ENCODE measurements at places on chromosomes 5 and 9.
A peak's percentile ranks its signal among the peaks of the same experiment; 100 is the strongest.

DNA sequence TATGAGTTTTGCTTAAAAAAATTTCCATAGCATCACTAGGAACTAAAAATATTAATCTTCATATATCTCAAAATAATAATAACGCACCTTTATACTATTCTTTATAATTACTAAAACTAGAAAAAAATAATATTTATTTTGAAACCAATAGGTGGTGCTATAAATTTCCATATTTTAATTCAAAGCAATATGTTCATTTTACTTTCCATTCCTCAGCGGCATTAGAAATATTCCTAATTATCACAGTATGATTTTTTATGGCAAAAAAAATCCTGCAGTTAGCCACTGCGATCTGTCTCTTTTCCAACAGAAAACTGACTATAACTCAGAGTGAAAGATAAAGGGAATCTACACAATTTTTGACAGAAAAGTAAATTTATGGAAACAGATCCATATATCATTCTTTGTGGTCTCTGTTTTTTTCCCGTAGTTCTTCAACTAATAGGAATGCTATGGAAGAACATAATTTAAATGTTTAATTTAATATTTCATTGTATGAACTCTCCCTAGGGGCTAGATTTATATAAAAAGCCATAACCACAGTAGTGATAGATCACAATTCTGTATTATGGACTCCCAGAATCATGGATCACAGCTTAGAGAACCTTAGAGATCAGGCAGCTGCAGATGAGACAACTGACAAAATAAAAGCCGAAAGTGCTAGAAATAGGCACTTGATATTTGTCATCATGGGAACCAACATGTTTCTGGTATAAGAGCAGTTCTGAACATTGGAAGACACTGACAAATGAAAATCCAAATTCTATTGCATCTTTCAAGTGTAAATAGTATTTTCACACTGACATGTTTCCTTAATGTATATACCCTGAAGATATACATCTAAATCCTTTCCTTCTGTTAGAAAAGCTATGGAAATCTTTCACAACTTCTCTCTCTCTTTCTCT is 167.7 kb upstream of the MPDZ start:
- DNase-seq: no peak

DNA sequence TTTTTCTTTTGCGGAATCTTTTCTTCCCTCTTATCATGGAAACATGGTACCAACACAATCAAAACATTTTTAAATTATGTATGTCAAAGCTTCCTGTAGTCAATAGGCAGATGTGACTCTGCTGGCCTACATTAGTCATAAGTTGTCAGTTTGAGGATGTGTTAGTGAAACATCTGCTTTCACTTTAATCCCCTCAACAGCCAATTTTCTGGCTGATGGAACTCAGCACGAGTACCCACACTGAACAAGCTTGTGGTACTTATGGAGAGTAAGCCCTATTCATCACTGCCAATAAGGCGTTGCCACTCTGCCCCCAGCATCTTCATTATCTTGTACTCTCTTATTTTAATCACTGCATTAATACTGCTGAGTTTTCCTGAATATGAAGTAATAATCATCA is 1034.4 kb downstream of the CDH9 start:
- no peak for DNase-seq

GRCh38 chr9:124399323-124399967 is 15.8 kb downstream of the PSMB7 start:
- no peak for DNase-seq

DNA sequence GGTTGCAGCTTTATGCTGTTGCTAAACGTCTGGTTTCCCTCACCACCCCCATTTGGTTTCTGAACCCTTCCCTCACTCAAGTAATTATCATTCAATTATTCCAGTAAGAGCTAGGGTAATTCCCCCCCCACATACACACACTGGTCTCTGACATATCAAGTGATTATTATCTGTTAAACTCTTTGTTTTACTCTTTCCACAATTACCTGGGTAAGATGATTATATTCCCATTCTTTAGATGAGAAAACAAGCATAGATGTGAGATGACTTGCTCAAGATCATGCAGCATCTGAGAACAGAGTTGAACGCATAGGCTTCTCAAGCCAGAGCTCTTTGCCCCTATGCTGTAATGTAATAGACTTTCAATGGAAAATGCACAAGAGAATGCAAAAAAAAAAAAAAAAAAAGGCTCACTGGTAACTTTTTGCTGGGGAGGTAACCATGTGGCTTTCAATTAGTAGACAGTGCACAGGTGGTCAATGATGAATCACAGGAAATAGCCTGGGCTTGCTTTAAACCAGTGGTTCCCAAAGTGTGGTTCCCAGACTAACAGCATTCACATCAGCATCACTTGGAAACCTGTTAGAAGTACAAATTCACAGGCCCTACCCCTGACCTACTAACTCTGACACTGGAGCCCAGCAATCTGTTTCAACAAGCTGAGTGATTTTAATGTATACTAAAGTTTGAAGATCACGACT is 87.6 kb downstream of the PIK3R1 start:
- DNase-seq: no peak

DNA sequence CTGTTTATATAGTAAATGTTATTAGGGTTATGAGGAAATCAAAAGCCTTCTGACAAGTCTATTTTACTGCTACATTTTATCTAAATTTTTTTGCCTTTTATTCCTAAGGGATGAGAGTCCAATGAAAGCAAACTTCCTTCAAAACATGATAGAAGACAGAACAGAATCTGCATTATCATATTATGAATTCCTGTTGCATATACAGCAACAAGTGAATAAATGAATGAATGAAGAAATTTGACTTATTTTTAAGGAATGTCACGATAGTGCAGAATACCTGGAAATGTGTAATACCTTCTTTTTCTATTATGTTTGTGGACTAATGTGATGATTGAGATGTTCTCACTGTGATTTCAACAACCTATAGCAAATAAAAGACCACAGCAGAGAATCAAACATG is 13.5 kb upstream of the CAMLG start:
- no peak for DNase-seq

GRCh38 chr5:127602896-127603844 is 45.7 kb upstream of the CTXN3 start:
- DNase-seq: no peak

DNA sequence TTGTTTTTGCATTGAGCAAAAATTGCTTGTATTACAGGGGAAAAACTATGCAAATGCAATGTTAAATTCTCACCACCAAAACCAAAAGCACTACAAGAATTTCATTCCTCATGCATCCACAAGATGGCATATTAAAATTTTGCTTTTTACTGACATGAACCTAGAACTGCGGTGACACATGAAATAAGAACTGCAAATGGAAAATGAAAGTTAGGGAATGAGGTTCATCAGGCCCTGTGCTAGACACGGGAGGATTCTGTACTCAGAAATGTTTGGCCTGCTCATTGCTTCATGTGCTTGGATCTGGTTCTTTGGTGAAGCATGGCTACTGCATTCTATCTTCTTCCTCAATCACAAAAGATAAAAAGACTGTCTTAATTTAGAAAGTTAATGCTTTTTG is 9.1 kb upstream of the RFK start:
- DNase-seq: peak; percentile 6

DNA sequence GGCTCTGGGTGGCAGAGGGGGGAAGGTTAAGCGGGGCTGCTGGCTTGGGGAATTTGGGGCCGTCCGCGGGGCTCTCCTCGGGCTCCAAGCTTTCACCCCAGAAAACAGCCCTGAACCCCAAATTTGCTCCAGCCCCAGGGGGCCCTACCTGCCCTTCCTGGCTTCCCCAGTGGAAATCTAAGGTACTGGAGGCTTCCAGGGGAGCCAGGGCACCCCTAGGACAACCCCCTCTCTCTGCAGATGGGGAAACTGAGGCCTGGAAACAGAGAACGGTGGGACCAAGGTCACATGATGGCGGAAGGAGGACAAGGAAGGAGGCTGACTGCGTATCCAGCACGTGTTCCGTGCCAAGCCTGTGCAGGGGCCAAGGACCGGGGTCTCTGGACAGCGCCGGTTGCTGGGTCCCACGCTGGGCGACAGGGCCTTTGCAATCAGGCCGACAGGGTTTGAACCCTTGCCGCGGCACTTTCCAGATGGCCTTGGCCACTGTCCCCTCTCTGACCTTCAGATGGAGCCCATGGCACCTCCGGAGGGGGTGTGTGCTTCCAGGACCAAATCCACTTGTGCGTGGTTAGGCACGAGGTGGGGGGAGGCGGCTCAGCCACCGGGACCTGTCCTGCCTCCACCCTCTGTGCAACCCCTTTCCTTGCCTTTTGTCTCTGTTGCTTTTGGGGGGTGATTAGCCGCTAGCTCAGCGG is 183.1 kb downstream of the C9orf50 start:
- DNase-seq: no peak

- no peak for DNase-seq
These were observed 26.7 kb downstream of the EXD3 start for GRCh38 chr9:137396227-137396626.

DNA sequence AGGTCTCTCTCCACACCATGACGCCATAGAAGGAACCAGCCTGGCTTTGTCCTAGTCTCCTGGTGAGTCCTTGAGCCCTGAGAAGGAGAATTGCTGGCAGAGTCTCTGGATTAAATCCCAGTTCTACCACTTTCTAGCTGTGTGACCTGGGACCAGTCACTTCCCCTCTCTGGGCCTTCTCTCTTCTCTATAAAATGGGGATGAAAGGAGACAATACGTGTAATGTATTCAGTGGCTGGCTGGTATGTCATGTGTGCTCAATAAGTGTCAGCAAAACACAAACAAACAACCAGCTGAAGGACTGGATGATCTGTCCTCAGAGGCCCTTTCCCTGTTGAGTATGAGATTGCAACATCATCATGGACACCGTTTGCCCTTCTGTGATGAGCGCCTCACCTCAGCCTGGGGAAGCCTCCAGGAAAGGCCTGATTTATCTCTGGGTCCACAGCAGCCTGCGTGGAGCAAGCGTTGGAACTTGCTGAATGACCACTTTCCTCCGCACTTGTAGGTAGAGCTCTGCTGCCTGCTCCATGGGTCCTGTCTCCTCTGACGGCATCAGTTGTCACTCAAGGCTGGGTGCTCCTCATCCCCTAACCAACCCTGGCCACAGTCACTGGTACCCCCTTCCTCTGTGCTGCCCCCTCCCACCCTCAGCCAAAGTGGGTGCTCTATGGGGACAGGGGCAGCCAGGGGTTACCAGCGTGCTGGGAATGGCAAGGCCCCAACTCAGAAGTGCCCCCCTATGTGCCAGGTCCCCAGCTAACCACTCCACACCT is 3.6 kb upstream of the NR5A1 start:
- no peak for DNase-seq

GRCh38 chr9:105282870-105283621 is 38.6 kb downstream of the SLC44A1 start:
- no peak for DNase-seq

DNA sequence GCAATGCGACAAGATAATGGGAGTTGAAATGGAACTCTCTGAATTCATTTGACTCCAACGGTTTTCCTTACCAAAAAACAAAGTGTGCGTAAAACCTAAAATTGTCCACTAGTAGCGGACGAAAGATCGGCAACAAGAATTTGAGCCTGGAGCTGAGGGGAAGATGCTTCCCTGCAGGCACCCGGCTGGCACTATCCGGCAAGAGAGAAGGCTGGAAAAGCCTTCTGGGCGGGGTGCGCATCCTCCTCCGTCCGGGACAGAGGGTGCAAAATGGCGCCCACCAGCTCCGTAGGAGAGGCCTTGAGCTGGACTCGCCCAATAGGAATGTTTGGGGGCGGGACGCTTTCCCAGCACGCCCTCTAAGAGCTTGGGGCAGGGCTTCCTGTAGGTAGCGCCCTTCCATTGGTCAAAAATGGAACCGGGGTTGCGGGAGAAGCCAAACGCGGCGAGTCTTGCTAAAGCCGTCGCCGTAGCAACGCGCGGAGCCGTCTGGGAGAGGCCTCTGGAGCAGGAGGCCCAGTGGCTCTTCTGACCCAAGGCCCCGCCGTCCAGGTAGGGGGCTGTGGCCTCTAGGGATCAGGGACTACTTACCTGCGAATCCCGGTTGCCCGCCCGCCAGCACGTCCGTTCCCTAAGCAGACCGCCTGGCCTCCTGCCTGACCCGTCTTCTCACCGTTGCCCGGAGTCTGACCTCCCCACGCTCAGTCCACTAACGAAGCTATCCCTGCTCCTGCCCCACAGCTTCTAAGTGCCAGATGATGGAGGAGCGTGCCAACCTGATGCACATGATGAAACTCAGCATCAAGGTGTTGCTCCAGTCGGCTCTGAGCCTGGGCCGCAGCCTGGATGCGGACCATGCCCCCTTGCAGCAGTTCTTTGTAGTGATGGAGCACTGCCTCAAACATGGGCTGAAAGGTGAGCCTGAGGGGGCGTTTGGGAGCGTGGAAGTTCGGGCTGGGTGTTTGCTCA is 9.2 kb downstream of the RUFY1 start:
- peak; percentile 90 for DNase-seq

GRCh38 chr5:40405230-40405629 is 274.5 kb upstream of the PTGER4 start:
- no peak for DNase-seq

DNA sequence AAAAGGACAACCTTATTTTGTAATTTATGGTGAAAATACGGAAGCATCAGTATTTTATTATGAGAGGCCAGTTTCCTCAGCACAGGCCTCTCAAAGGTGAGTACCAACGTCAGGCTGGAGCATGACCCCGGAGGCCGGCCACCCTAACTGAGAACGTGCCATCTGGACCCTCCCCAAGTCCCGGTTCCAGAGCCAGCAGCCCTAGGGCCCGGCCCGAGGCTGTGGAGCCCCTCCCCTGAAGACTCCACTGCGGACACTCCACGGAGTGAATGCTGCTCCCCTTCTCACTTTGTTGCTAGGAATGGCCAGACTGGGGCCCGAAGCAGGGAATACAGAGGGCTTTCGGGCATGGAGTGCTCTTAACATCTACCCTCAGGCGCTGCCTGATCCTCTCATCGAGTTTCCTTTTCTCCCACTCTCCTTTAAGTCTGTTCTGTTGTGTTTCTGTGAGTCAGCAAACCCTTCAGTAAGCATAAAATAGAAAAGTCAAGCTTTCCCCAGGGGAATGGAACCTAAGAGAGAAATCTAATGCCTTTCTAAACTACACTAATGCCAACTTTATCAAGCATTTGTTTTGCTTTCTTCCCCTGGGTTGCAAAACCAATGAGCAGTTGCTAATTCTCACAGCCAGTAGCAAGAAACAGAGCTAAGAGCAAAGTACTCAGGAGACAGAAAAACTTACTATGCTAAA is 4.5 kb downstream of the BRD9 start:
- DNase-seq: no peak

GRCh38 chr5:150589862-150590601 is 50.4 kb upstream of the SYNPO start:
- DNase-seq: no peak

DNA sequence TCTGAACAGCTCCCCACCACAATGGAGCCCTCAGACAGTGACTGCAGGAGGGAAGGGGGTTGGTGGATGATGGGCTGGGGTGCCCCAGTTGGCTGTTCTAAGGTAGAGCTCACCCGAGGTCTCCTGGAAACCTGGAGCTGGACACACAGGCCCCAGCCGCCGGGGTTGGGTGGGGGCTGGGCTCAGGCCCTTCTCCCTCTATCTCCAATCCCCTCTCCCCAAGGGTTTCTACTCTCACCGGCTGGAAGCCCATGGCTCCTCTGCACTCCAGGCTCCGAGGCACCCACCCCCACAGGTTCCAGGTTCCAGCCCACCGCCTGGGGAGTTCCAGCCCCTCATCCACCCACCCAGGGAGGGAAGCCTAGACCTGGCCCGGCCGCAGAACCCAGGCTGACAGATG is 766 bp downstream of the NR5A1 start:
- no peak for DNase-seq
